ENCODE measurements at places on chromosomes 6 and 20.

DNA sequence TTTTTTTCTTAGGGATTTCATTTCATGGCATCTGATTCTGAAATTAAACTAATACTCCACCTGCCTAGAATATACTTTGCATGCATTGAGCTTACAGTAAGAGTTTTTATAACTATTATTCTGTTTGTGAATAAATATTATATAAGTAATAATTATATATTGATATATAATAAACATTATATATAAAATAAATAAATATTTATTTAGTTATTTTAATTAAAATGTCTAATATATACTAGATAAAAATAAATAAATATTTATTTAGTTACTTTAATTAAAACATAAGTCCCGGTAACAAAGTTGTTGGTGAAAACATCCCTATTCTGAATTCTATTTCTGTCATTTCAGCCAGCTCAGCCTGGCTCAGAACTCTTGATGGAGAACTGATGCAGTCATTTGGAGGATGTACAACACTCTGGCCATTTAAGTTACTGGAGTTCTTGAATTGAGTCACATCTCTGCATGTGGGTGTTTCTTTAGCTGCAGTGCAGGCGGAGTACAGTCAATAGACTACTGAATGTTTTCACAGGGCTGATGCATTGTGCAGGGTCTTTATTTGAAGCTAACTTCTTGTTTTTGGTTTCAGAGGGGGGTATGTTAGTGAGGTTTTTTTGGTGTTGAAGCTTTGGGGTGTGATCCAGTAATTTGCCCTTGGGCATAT lies 508.9 kb upstream of the ADGRB3 start:
- DNase-seq = no peak

DNA sequence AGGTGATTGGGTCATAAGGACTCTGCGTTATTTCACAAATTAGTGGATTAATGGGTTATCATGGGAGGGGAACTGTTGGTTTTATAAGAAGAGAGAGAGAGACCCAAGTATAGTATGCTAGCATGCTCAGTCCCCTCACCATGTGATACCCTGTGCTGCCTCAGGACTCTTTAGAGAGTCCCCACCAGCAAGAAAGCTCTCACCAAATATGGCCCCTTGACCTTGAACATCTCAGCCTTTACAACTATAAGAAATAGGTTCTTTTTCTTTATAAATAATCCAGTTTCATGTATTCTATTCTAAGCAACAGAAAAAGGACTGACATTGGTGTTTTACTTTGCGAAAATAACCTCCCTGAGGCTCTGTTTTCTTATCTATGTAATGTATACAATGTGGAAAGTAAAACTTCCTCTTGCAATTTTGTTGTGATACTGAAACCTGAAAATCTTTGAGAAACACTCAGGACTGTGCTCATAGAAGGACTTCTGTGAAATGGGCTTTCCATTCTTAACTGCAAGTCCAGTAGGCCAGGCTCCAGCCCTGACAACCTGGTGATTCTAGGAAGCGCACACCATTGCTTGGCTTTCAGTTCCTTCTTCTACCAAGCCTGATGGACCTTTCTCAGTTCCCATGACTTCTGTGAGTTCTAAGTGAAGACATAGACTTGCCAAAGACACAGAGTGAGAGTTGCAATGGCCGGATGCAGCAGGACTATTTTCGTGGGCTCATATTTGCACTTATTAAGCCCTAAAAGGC lies 21.9 kb downstream of the SIRPD start:
- no peak for DNase-seq

- no peak for DNase-seq
These were observed 1190.5 kb upstream of the EYS start for GRCh38 chr6:66897576-66897975.

- no peak for DNase-seq
These were observed 24.0 kb upstream of the THBS2 start for GRCh38 chr6:169277619-169278018.

DNA sequence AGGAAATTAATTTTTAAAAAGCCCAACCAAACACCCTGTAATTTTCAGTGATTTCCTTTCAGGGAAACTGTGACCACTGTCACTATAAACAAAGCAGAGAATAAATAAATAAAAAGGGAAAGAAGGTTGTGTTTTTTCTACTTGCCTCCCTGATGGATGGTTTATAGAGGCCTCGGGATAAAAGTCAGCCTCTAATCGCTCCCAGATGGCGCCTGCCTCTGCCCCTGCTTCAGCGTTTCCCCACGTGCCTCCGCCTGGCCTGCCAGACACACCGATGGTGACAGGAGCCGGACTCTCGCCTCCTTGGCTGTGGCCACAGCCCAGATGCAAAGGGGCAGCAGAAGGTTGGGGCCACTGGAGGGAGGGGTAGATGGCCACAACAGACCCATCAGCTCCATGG lies 327.7 kb downstream of the CDC5L start:
- no peak for DNase-seq

GRCh38 chr6:24648276-24648675 lies 2.3 kb upstream of the KIAA0319 start:
- no peak for DNase-seq

- DNase-seq = no peak
These were observed 243.1 kb upstream of the ECI2 start for GRCh38 chr6:4378319-4378996.

- no peak for DNase-seq
These were observed 71.2 kb downstream of the KIAA0319 start for GRCh38 chr6:24574809-24575208.

DNA sequence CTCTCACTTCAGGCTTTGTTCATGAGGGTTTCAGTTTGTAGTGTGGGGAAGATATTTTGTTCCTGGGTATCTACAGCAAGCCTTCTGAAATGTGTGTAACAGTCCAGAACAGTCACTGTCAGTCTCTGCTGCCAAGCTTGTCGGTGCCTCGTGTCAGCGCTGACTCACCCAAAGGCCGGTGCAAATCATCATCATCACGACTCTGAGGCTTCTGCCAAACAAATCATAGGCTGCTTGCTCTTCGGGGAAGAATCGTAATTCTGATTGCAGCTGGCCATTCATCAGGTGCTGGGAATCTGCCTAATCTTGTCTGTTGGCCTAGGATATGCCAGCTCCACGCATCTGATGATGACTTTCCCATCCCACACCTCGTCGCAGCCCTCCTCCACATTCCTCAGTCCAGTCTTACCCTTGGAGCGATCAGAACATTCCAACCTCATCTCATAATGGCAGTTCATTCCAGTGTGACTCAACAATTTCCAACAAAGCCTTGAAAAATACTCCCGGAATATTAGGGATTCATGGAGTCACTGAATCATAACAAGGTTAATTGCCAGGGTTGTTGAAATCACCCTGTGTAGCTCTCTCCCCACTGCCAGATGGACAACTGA lies 40.9 kb downstream of the ALDH8A1 start:
- DNase-seq = peak; percentile 46

DNA sequence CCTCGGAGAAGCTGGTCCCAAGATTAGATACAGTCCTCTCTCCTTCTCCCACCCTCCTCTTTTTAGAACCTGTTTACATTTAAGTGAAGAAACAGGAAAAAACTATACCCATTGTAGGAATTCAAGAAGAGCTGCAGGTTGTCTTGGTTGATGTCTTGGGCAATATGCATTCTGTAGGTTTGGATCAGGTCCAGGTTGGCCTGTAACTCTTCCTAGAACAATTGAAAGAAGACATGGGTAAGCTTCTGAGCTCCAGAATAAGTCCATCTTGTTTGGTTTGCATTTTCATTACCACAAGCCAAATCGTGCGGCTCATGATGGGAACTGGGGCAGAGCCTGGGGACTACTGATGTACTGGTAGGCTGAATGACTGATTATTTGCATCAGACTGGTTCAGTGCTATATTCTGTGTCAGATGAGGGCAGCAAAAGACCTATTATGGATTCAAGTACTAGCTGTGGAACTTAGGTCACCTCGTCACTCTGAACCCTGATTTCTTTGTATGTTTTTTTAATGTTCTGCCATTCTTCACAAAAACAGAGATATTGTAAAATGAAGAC lies 20.3 kb upstream of the SLA2 start:
- no peak for DNase-seq

DNA sequence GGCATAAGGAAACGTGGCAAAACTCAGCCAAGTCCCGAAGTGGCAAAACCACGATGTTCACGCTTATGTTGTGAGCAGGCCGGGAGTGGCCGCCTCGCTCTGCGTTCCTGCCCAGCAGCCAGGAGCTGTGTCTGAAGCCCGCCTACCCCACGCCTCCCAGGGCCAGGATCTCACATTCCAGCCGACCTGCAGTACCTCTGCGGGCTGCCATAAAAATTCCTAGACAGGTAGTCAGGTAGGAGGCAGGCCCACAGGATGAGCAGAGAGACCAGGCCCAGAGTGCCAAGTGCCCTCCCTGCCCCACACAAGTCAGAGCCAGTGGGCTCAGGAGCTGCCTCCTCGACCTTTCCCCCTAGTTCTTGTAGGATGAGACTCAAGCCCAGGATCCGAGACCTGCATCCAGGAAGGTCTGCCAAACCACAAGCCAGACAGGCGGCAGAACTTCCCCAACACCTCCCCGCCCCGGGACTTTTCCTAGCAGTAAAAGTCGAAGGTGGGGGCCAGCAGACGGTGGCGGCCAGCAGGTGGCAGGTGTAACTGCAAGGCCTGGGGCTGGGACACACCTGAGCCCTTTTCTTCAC lies 16.7 kb downstream of the PMEPA1 start:
- no peak for DNase-seq

GRCh38 chr6:170454512-170455285 lies 98.4 kb downstream of the PSMB1 start:
- DNase-seq = no peak

GRCh38 chr6:36930483-36930882 lies 24.1 kb upstream of the PI16 start:
- DNase-seq = no peak

GRCh38 chr6:157096105-157096504 lies 227.2 kb downstream of the TMEM242 start:
- no peak for DNase-seq

GRCh38 chr20:51583499-51583898 lies 41.0 kb upstream of the NFATC2 start:
- DNase-seq = no peak

- no peak for DNase-seq
These were observed 846 bp downstream of the ZSCAN31 start for GRCh38 chr6:28335040-28335563.
